ENCODE measurements at places on chromosomes 16 and 17. TPM values are rescaled to one million over a fixed set of nuclear protein-coding genes. Genes with fewer than 3 reads are reported as not detected.

ADGRG3 gene
- total RNA-seq = not detected

HOXB7 gene
- 0.30 TPM for total RNA-seq

KRT25 gene
- total RNA-seq = not detected

ATP2C2 gene
- not detected for total RNA-seq

Measured in activated CD4-positive, alpha-beta T cell treated with anti-CD3 and anti-CD28 coated beads, Interleukin-2, amount 10 ng/mL, durations not matched to agents 7 days and 5 days (primary cell).